ENCODE measurements at places on chromosomes 11 and 22. TPM values are rescaled to one million over a fixed set of nuclear protein-coding genes. Genes with fewer than 3 reads are reported as not detected.
A peak's percentile ranks its signal among the peaks of the same experiment; 100 is the strongest.

DNA sequence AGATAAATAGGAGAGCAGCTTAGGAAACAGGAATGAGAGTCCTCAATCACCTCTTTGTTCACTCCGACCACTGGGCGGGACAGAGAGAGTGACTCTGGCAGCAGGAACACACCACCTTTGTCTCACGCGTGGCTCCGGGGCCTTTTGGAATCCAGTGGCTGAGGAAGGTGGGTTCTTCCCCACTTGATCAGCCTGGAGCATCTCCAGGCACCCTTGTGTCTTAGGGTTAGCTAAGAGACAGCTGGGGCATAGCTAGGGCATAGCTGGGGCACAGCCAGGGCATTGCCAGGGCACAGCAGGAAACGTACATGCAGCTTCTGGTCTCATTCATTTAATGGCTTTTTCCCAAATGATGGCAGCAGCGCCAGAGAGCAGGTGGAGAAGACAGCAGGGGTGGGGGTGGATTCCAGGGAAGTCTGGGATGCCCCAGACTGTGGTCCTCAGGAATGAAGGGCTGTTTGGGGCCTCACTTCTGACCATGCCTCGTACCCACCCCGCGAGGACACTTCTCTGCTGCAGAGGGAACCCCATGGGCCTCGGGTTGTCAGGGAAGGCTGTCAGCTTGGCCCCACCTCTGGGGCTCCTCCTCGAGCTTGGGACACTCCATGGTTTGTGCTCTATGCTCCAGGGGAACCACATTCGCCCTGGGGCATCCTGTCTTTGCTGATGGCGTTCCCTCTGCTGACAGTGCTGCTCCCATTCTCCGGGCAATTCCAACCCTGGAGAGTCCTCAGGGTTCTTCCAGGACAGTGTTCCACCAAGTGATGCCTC, 30.4 kb upstream of the SHANK2 start:
- DNase-seq: no peak

DNA sequence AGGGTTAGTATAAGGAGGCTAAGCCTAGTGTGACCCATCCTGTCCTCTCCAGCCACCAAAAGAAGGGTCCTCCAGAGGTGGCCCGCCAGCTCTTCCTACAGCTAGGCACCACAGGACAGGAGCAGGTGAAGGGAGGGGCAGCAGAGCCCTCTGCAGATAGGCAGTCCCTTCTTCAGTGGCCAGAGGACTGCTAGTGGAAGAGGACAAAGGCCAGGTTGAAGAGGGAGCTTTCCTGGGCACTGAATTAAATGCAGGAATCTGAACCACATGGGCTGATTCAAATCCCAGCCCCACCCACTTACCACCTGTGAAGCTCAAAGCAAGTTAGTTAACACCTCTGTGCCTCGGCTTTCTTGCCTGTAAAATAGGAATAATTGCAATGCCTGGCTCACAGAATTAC, 409.5 kb downstream of the NXPE2 start:
- no peak for DNase-seq

DNA sequence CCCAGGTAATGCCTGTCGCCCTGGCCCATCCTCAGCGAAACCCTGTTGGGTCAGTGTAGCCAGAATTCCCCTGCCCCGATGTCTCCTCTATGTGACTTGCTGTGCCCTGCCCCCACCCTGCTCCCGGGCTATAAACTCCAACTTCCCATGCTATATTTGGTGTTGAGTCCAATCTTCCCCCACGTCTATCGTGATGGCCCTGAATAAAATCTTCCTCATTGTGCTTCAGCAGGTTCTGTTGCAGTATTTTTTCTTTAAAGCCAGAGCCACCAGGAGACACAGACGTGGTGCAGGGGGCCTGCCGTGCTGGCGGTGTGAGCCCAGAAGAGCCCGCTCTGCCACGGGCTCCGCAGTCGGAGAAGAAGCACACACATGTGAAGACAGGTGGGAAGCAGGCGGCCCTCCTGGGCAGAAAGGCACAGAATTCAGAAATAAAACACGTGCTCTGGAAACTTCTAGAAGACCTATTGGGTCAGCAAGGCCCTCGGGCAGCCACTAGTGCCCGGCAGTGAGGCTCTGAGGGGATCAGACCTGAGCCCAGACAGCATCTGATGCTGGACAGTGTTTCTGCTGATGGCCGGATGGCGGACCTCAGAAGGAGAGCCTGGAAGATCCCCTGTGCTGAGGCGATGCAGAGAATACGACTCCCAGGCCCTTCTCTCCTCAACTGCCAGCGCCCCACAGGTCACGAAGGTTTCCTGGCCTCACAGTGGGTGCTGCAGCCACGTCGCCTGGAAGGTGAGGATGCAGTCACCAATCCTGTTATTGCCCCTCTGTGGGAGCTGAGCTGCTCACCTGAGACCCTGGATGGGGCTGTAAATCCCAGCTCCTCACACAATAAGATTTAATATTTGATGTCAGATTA, 501.9 kb downstream of the BRD1 start:
- DNase-seq: no peak

GRCh38 chr11:96339706-96340554, 3.1 kb downstream of the MAML2 start:
- peak; percentile 46 for DNase-seq

GRCh38 chr11:34587282-34587677, 33.6 kb upstream of the EHF start:
- DNase-seq: no peak

DNA sequence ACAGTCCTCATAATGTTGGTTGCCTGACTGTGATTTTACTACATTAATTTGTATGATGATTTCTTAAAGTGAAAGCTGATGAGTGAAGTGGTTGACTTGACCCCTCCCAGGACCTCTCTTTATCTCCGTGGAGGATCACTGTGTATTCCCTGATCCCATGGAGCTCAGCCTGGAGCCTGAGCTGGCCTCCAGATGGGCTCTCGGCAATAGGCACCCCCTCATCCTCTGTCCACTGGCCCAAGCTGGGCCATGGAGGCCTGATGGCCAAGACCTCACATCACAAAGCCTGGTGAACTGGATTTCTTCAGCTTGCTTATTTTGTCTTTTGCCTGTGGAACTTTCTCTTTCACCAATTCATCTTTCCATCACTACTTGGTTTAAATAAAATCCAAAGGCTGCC, 75.2 kb downstream of the WNT11 start:
- no peak for DNase-seq

The TESMIN gene
- total RNA-seq: not detected

The SYNGR1 gene
- 3.9 TPM for total RNA-seq

Data from fibroblast of the aortic adventitia (primary cell).